ENCODE measurements at places on chromosomes 3 and 15. TPM values are rescaled to one million over a fixed set of nuclear protein-coding genes. Genes with fewer than 3 reads are reported as not detected.

The GRIP2 gene
- 1.6 TPM for total RNA-seq

The NUSAP1 gene
- 0.74 TPM for total RNA-seq

The TCTA gene
- 21.3 TPM for total RNA-seq

The GNAT1 gene
- not detected for total RNA-seq

The PAK6 gene
- not detected for total RNA-seq

The CHP1 gene
- 265 TPM for total RNA-seq

The BOC gene
- total RNA-seq = 103 TPM

The LSMEM2 gene
- not detected for total RNA-seq

The XPC gene
- 32.8 TPM for total RNA-seq

The SLC22A14 gene
- not detected for total RNA-seq

The MRPS22 gene
- total RNA-seq = 43.3 TPM

The PIERCE2 gene
- total RNA-seq = 0.84 TPM

The CLEC3B gene
- 109 TPM for total RNA-seq

The SSUH2 gene
- total RNA-seq = 0.50 TPM

All from omental fat pad (tissue), 4 donors.